ENCODE measurements at places on chromosomes 2 and 18.

DNA sequence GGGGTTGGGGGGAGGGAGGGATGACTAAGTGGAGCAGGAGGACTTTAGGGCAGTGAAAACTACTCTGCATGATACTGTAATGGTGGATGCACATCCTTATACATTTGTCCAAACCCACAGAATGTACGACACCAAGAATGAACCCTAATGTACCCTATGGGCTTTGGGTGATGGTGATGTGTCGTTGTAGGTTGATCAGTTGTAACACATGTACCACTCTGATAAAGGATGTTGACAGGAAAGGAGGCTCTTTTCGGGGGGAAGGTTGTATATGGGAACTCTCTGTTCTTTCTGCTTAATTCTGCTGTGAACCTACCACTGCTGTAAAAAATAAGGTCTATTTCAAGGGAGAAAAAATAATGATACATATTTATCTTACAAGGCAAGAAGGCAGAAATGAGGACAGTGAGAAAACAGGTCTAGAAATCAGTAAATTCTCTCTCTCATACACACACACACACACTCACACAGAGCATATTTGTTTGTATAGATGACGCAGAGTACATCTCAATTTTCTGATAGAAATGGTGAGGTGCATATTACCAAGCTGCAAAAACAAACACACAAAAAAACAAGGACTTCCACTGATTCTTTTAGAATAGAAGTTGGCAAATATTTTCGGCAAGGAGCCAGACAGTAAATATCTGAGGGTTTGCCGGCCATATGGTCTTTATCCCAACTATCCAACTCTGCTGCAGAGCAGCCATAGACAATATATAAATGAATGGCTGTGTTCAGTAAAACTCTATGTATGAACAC is 20.2 kb downstream of the FAM124B start:
- no peak for DNase-seq

GRCh38 chr18:79585395-79586370 is 93.9 kb upstream of the CTDP1 start:
- peak; percentile 6 for DNase-seq

GRCh38 chr2:60416221-60417008 is 137.0 kb downstream of the BCL11A start:
- peak; percentile 47 for DNase-seq

DNA sequence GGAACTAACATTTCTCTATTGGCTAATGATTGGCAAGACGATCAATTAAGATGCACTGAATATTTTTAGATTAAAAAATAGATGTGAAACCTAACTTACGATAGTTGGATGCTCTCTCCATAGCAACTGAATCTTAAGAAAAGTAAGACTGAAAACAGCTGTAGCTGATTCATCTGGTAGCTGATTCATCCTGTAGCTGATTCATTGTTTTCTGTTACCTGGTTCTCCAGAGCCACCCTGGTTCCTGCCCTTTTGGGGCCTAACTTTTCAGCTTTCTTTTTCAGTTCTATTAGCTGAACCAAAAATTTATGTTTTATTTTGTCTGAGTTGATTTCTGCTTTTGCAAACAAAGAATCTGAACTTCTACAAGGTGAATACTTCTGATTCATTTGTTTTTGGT is 22.7 kb upstream of the SPR start:
- DNase-seq = no peak

- no peak for DNase-seq
Observed at GRCh38 chr2:240253583-240254145, 113.2 kb upstream of the OTOS start.

GRCh38 chr2:28199995-28200679 is 192.5 kb upstream of the FOSL2 start:
- DNase-seq = no peak

DNA sequence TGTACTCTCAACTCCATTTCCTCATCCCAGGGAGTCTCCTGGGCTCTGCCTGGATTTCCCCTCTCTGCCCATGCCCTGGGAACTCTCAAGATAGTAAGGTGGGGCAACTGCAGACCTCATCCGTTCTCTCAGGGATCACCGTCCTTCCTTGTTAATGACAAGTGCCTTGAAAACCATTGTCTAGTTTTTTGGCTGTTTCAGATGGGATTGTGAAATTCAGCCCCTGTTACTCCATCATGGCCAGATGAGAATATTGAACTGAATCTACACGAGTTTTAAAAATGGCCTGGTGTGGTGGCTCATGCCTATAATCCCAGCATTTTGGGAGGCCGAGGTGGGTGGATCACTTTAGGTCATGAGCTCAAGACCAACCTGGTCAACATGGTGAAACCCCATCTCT is 665 bp upstream of the HRH4 start:
- DNase-seq = no peak

- no peak for DNase-seq
Observed at GRCh38 chr2:16674154-16674553, 8.5 kb upstream of the CYRIA start.

- no peak for DNase-seq
Observed at GRCh38 chr2:203869223-203870042, 1.9 kb downstream of the CTLA4 start.

- DNase-seq = peak; percentile 75
Observed at GRCh38 chr2:36459725-36460137, 104.2 kb downstream of the CRIM1 start.

DNA sequence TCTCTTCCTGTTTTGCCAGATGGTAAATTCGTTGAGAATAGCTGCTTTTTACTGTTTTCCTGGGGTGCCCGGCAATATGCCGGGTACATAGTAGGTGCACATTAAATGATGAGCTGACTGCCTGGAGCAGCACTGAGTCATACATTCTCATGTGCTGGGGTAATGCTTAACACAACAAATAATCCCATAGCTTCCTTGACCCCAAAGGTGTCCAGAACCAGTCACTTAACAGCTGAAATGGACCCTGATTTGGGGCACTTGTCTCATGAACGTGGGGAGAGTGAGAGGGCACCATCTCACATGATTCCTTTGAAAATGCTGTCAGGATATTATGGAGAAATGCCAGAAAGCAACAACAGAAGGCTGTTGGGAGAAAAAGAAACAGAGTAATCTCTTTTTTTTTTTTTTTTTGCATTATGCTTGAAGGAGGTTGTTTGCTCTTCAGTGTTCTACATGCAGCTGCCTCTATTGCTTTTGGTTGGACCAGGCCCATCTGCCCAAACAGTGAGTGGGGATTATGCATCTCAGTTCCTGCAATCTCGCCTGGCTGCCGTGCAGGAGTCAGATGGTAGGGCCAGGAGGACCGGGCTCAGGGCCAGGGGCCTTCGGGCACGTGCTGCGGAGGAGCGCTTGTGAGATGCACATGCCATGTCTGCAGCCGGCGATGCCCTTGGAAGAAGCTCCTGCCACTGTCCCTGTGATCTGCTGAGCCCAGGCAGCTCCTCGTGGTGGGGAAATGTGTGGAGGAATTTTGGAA is 162.1 kb downstream of the SH3RF3 start:
- no peak for DNase-seq

GRCh38 chr18:31233621-31234275 is 71.1 kb upstream of the DSC1 start:
- DNase-seq = no peak

DNA sequence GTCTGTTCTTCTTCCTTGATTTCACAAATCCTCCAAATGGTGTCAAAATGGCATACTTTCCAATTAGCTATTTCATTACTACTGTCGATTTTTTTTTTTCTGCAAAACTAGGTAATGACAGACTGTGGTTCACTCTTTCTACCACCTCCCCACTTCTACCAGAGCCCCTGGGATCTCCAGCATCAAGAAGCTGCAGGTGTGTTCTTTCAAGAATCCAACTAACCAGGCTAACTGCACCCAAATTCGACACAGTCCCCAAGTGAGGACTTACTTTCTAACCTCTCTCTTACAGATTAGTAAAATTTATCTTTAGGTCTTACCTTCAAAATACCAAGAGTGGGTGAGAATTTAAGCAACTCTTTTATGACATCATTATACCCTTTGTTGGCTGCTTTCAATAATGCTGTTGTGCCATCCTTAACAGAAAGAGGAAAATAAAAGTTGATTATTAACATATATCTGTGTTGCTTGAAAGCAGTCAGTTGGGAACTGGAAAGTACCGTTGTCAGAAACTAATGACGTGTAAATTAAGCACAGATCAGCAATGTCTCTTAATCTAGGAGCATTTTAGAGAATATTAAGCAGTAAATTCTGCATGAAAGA is 31.2 kb upstream of the NPC1 start:
- DNase-seq = no peak

DNA sequence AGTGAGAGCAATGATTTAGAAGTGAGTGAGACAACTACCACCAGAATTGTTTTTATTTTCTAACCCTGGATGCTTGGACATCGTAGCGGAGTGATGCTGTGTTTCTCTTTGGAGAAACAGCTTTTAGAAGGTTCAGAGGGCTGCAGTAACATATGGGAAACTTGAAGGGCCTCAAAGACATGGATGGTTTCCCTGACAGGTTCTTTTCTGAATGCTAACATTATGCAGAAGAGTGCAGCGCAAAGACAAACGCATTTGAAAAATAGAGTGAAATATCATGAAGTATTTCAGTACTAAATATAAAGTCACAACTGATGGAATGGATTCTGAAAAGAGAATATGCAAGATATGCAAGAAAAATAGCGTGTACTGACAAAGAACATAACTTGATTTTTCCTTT is 385.1 kb upstream of the DSEL start:
- no peak for DNase-seq

- DNase-seq = no peak
Observed at GRCh38 chr2:28454016-28454930, 41.6 kb upstream of the PLB1 start.

- DNase-seq = no peak
Observed at GRCh38 chr2:114517580-114517979, 75.1 kb downstream of the DPP10 start.

DNA sequence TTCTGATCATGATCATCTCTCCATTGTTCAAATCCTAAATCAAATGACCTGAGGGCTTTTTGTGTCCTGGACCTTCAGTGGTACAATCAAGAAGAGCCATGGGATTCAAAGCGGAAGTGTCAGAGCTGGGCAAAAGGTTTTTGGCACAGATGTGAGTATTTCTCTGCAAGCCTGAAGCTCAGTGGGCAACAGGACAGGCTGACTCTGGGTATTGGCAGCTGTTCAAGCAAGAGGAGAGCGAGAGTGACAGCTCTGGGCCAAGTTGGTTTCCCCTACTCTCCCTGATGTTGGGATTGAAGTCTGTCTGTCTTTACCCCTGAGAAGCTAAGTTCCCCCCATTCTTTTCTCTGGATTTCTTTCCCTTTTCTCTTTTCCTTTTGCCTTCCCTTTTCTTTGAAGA is 33.3 kb downstream of the DSEL start:
- DNase-seq = no peak

DNA sequence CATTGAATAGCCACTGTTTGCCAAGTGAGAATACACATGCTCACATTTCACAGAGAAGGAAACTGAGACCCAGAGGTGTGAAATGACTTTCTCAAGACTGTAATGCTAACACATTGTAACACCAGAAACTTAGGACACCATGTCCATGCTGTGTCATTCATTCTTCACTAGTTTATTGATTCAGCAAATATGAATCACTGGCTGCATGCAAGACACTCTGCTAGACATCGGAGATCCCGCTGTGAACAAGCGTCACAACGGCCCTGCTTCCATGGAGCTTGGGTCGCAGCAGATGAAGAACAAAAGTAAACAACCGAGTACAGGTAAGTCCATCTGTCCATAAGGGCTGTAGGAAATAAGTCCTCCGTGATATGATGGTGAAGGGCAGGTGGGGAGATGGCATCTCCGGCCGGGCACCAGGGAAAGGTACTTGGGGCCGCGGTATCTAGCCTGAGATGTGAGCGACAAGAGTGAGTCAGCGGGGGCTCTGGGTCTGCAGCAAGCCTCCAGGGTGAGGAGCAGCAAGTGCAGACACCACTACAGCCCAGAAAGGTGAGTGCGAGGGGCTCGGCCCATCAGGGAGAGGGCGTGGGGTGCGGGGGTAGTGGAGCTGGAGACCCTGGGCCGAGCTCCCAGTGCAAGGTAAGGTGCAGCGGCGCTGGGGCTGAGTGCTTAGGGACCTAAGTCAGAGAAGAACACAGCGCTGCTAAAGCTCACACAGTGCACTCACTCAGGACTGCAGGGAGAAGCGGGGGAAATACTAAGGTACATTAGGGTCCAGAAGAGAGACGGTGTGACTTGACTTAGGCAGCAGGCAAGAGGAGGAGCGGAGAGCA is 391.2 kb downstream of the FBXO15 start:
- no peak for DNase-seq

- no peak for DNase-seq
Observed at GRCh38 chr2:177429688-177430325, 37.2 kb downstream of the AGPS start.

Measured in transverse colon (tissue), 4 donors.